Activated T-cell treated with anti-CD3 and anti-CD28 coated beads for 24 hours (primary cell): ENCODE measurements at places on chromosomes 2 and 18.

- DNase-seq, result peak; percentile 60
Observed at GRCh38 chr2:130332271-130333073, 10.2 kb upstream of the IMP4 start.

DNA sequence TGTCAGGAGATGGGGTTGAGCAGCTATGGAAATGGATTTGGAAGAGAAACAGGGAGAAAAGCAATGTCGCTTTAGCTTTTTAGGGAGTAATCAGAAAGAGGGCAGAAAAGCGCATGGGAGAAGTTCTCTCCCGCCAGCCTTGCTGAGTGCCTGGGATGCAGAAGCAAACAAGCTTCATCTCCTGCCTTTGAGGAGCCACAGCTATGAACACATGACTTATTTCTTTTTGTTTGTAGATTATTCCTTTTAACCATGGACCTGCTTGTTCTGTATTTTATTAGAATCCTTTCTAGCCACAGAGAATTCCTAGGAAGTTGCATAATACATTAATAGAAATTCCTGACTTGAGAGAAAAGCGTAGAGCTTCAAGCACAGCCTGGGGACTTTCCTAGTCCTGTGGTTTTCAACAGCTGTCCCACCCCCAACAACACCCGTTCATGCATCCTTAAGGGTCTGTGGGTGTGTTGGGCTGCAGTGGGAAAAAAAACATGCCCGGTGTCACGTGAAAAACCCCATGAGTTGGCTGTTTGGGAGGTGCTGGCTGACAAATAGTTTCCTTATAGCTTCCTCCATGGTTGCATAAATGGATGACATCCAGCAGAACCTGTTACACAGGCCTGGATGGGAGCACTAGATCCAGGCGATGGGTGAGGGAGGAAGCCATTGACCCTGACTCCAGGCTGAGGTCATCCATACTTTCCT is 14.9 kb downstream of the SLC9A4 start:
- no peak for DNase-seq

DNA sequence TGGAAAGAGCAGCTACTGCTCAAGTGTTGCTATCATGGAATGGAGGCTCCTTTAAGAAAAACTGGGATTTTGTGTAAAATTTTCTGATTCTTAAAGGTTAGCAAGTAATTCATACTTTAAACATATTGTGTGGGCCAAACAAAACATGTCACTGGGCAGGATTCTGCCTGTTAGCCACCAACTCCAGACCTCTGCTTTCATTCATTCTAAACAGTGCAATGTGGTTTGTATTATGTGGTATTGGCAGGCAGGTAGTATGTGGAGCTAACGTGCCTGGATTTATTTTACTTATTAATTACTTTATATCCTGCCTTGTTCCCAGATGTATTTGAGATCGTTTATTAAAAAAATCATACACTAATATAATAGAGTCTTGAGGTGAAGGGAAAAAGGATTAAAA is 1521.3 kb upstream of the ACVR2A start:
- DNase-seq, result no peak

DNA sequence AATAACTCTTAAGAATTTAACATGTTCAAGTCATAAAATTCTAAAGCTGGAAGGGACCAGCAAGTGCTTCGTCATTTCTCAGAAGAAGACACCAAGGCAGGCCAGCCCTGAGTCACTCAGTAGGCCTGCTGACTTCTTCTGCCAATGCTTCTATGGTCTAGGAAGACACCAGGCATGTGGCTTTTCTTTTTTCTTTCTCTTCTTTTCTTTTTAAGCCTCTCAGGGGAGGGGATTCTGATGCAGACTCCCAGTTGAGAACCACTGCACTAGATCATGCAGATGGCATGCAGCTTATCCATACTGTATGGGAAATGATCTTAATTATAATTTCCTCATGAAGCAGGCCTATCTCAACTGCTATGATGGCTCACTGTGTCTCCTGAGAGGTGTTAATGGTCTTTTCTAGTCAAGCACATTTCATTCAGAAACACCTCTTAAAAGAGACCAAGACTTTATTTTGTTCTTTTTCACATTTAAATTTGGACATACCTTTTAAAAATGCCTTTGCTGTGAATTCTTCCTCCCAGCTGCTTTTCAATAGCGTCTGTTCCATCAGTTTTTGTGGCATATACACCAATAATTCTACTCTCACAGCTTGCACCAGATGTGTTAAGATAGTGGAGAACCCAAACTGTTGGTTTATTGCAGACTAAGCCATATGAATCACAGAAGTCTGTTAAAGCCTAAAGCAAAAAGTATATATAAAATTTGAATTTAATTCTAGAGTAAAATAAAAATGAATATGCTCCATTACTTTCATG is 11.3 kb downstream of the KCTD18 start:
- no peak for DNase-seq

DNA sequence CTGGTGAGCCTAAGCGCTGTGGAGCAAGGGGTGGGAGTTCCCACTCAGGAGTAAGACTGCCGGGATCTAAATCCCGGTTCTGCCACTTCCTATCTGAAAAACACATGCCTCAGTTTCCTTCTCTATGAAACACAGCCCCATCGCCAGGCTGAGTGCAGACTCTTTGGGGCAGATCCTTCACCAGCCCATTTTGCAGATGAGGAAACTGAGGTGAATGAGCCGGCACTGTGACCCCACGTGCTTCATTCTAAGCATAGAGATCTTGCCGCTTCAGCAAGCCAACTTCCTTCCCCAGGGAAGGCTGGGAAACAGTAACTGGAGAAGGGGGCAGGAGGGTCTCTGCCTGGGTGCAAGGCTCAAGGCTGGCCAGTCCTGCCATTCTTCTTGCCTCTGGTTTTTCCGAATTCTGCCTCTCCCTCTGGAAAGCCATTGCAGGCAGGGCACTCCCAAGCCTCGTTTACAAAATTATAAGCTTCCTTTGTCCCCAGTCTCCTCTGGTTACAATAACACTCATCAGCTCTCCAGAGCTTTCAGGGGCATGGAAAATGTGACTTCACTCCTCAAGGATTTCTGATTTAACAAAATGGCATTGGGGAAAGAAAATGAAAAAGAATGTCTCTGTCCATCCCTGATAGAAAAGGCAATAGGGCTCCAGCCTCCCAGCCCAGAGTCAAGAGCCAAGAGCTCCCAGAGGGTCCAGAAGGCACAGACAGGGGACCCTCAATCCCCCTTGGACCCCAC is 249.2 kb downstream of the TNS1 start:
- DNase-seq, result no peak

- DNase-seq, result no peak
Observed at GRCh38 chr2:189618197-189618596, 37.6 kb upstream of the SLC40A1 start.

DNA sequence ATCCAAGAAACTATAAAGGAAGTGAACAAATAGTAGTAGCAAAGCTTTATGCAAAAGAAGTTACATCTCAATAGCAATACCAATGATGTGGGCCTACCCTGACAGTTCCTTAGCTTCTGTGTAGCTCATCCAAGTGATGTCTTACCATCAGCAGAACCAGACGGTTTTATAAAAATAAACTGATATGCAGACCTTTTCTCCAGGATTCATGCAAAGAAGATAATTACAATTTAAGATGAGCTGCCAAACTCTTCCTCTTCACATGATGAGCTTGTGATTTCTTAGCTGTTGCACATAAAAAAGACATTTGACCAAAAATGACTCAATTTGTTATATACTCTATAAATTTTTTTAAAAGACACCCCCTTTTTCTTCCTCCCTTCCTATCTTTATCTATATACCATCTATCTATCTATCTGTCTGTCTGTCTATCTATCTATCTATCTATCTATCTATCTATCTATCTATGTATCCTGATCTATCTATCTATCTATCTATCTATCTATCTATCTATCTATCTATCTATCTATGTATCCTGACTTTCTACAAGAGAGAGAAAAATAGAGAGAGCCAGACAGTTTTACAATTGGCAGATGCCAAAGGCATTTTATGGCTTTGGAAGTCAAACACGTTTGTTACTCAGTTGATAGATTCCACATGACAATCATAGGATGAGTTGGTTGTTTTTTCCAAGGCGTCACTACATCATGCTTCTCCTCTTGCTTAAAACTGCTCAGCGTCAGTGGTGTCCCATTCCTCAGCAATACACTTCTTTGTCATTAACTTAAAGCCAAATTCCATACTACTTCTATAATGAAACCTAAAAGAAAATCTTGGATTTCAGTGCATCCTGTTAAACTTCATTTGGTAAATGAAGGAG is 65.9 kb upstream of the ACTR3 start:
- DNase-seq, result no peak

DNA sequence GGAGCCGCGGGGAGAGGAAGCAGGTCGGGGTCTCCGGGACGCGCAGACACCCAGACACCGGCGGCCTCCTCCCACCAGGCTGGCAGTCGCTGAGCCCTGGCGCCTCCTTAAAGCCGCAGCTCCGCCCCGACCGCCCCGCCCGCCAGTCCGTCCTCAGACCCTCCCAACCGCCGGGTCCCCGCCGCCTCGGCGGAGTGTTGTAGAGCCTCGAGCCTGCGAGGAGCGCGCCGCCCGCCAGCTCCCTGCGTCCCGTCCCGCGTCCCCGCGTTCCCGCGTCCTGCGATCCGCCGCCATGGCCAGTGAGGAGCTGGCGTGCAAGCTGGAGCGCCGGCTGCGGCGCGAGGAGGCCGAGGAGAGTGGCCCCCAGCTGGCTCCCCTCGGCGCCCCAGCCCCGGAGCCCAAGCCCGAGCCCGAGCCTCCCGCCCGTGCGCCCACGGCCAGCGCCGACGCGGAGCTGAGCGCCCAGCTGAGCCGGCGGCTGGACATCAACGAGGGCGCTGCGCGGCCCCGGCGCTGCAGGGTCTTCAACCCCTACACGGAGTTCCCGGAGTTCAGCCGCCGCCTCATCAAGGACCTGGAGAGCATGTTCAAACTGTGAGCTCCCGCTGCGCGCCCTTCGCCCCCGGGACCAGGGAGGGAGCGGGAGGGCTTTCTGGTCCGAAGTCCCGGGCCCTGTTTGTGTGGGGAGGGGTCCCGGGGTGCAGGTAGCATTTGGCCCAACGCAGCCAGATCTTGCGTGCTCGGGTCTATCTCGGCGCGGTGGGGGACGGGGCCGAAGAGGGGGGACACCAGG is at the start of gene EFHD1:
TSS of gene EFHD1 (plus strand) at position 192 of the 793 bp plus-strand sequence. CDS start at position 293, 101 bp downstream.
- peak; percentile 42 for DNase-seq

DNA sequence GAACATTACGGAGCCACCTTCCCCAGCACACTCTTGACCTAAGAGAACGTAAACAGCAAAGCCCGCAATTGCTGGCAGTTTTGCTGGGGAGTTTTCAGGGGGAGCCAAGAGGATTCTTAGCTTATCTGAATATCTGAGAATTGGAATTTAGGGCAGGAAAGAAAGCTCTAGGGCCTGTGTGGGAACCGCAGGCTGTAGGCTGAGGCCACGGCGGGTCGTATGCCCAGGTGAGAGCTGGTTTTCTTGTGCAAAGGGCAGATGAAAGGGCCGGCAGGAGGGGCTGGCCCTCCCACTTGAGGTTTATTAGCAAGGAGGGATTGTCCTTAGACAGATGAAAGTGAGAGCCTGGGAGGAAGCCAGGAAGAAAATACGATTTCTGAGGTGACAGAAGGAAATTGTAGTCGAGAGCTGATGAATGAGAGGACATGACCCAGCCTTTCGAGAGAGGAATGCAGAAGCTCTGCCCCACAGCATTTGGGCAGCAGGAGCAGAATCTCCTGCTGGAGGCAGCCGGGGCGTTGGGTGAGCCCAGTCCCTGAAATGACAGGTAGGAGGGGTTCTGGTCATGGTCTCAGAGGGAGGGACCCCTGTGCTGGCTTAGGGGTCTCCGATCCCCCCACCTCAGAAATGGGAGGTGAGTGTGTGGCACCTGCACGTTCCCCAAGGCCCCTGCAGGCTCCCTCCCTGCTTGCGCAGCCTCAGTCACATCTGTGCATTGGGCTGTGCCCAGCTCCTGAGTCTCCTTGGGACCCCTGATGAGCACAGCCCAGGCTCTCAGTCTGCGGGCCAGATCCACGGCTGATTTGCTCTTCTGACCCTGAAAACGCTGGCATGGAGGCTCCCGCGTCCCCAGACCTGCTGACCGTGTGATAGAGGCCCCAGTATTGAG is 61.1 kb downstream of the CABLES1 start:
- DNase-seq, result no peak

- no peak for DNase-seq
Observed at GRCh38 chr2:240628507-240628807, 3.2 kb downstream of the GPR35 start.

DNA sequence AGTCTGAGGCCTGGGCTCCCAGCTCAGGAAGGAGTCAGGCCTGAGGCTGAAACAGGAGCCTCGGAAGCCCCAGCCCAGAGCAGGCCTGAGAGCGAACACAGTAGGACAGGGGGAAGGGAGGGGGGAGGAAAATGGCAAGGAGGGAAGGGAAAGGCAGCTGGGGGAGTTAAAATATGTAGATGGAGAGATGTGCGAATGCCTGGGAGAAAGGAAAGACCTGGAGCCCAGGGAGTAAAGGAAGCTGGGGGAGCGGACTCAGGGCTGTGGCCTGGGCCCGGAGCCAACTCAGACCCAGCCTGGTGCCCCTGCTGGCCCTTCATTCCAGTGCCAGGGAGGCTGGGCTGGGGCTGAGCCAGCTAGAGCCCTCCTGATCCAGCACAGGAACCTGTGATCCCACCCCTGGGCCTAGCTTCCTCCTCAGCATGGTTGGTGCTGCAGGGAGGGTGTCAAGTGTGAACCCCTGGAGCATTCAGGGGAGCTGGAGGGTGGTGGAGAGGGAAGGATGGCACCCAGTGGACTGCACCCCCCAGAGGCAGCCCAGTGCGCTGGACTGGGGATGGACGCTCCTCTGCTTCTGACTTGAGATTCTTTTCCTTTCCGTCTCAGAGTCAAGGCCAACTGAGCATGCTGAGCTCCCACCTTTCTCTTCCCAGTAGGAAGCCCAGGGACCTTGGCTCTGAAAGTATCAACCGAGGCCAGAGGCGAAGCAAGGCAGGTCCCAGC is 46.3 kb downstream of the EMX1 start:
- no peak for DNase-seq

DNA sequence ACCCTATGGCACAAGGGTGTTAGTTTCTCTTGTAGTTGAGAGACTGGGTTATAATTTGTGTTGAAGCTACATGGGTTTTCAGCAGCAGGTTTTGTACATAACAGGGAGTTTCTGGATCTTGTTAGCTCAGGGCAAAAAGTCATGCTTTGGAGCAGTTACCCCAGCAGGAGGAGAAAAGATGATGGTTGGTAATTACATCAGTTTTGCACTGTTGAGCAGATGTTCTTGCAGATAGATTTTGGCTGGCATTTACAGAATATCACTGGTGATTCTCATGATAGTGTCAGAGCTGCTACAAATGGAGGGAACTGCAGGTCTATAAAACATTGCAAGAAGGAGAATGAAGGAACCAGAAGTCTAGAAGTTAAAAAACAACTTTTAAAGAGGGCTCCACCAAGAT is 215.2 kb upstream of the ATP5MC3 start:
- DNase-seq, result no peak

- DNase-seq, result no peak
Observed at GRCh38 chr2:54613794-54614257, 109.6 kb upstream of the EML6 start.
